ENCODE measurements at places on chromosomes 1 and 21.
A peak's percentile ranks its signal among the peaks of the same experiment; 100 is the strongest.

GRCh38 chr1:29835874-29836273 lies 599.6 kb downstream of the PTPRU start:
- DNase-seq = peak; percentile 28

DNA sequence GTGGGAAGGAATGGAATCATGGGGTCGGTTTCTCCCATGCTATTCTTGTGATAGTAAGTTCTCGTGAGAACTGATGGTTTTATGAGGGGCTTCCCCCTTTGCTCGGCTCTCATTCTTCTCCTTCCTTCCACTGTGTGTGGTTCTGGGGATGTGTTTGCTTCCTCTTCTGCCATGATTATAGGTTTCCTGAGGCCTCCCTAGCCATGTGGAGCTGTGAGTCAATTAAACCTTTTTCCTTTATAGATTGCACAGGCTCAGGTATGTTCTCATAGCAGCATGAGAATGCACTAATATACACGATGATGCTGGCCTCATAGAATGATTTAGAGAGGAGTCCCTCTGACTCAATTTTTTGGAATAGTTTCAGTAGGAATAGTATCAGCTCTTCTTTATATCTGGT lies 195.4 kb upstream of the IVNS1ABP start:
- DNase-seq = no peak

DNA sequence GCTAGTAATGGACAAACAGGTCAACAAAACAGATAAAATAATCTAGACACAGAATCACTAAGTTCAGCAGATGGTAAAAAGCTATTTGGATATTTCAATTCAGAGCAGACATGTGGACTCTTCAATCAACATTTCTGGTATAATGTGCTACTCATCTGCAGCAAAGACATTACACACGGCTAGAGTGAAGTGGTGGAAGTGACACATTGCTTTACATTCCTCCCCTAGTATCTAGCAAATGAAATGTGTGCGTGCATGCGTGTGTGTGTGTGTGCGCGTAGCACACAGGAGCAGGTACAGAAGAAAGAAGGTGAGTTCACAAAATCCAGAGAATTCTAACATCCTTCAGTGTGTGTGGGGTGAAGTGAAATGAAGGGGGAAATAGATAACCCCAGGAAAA lies 8.3 kb downstream of the AHCTF1 start:
- DNase-seq = no peak

- no peak for DNase-seq
Observed at GRCh38 chr1:77250126-77250525, 30.9 kb upstream of the PIGK start.

- peak; percentile 89 for DNase-seq
Observed at GRCh38 chr1:2108213-2108876, 58.1 kb downstream of the PRKCZ start.

GRCh38 chr1:30479575-30479974 lies 243.8 kb downstream of the MATN1 start:
- DNase-seq = no peak

DNA sequence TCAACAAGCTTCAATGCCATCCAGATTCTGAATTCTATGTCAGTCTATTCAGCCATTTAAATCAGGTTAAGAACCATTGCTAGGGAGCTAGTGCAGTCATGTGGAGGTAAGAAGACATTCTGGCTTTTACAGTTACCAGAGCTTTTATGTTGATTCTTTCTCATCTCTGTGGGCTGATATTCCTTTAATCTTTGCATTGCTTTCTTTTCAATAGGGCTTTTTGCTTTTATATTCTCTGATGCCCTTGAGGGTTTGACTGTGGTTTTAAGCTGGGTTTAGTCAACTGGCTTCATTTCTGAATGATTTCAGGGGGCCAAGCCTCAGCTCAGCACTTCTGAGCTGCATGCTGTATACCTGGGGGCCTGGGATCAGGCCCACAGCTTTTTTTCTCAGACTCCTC lies 51.0 kb upstream of the GORAB start:
- DNase-seq = no peak

DNA sequence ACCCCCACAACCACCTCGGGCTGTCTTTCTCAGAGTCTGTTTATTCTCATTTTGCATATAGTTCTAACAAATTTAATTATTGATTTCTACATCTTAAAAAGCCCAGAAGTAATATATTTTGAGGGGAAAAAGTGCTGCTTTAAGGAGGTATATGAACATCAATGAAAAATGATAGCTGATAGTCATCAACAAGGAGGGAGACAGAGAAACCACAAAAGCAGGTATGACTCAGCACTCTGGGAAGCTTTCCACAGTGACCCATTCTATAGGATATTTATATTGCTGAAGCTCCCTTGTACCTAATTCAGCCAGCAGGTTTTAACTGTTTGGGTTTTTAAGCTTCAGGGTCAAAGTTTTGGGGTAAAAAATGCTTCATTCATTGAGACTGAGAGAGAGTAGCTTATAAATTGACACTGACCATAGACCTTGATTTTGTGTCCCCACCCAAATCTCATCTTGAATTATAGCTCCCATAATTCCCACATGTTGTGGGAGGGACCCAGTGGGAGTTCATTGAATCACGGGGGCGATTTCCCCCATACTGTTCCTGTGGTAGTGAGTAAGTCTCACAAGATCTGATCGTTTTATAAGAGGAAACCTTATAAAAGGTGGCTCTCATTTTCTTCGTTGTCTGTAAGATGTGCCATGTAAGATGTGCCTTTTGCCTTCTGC lies 27.4 kb downstream of the VANGL1 start:
- no peak for DNase-seq

DNA sequence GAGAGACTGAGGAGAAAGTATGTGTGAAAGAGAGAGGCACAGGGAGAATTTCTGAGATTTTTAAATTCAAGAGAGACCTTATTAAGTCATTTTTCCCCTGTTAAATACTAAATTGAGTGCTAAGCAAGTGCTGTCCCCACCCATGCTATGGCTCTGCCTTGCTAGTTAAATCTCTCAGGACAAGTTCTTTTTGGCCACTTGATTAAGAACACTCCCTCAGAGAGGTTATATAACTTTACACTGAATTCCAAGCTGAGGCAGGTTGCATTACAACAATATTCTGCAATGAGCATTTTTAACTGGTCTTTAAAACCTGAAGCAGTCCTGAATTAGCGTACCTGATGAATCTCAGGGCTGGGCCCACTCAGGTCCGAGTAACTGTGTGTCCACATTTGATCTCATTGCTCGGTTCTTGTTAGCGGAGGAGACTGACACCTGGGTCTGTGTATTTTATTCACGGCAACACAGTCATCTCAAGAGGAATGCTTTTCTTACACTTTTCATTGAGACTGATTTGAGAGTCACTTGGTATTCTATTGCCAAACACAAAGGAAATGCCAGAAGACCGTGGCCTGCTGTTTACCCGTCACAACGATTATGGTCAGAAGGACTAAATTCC lies 187.6 kb upstream of the ST6GALNAC5 start:
- DNase-seq = no peak

GRCh38 chr1:164596172-164596571 lies 37.2 kb downstream of the PBX1 start:
- DNase-seq = no peak

GRCh38 chr1:92037400-92037799 lies 7.6 kb downstream of the EPHX4 start:
- peak; percentile 31 for DNase-seq

DNA sequence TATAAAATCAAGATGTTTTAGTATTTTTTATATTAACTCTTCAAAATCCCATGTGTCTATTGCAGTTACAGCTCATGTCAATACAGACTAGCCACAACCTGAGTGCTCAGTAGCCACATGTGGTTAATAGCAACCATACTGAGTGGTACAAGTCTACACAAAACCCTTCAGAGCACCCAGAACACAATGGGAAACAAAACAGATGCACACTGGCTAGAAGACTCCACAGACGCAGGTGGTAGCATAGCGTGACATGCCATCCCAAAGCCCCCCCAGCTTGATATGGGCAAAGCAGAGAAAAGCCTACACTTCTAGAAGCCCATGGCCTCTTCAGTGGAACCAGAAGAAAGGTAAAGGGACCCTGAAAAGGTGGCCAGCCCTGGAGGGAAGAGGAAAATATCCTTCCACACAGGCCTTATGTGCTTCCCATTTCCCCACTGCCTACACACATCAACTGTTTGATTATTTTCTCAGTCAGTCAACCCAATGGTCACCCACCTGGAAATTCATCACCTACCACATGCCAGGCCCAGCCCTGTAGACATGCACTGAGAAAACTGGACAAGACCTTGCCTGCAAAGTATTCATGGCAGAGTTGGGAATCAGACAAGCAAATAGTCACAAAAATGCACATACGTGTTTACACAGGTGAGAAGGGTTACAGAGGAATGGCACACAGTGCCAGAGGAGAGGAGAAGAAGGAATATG lies 175.0 kb downstream of the VAV3 start:
- no peak for DNase-seq

GRCh38 chr1:193309936-193310475 lies 123.6 kb upstream of the B3GALT2 start:
- DNase-seq = no peak

GRCh38 chr21:28604946-28605537 lies 387.6 kb downstream of the LTN1 start:
- DNase-seq = no peak
